ENCODE measurements at places on chromosomes 11 and 22.

- DNase-seq = no peak
These were observed 728.1 kb downstream of the BRD1 start for GRCh38 chr22:49099496-49100124.

- DNase-seq = no peak
These were observed 45.1 kb upstream of the TSPAN18 start for GRCh38 chr11:44681698-44682097.

DNA sequence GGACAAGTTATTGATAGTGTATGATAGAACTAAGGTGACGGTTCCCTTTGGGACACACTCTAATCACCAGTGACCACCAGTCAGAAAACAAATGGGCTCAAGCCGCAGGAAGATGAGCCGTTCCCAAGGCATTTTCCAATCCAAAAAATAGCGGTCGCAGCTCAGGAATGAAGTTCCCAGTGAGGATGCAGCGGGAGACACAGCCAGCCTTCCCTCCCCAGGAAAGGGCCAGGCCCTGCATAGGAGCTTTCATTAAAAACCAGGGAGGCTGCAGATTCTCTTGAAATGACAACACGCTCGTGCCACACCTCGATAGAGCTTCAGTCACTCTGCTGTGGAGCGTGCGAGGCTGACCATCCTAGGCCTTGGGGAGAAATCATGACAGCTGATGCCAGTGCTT, 65.8 kb upstream of the WNT7B start:
- no peak for DNase-seq

DNA sequence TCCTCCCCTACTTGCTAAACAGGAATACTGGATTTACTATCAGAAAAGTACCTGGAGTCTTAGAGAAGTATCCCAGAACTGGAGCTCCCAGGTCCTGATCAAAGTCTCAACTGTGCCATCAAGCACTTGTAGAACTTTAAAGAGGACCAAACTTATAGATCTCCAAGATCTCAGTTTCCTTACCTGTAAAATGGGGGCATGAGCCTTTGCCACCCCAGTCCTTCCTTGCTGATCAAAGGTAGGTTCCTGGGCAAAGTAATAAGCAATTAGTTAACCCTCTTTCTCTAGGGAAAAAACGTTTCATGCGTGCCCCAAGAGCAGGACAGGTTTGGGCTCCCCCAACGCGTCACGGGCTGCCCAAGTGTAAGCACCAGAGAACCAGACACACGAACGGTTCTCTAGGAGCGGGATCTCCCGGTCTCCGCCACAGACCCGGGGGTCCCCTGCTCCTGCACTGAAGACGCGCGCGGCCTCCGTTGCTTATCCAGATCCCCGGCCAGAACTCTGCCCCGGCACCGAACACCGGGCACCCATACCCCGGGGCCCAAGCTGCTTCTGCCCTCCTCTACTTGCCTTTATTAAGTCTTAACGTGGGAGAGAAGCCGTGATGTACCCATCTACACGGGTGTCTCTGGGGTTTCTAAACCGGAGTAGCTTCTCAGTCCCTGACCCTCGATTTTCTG, 505 bp downstream of the ZNF214 start:
- DNase-seq = no peak

- DNase-seq = no peak
These were observed 70.4 kb downstream of the RCN1 start for GRCh38 chr11:32161293-32161692.

DNA sequence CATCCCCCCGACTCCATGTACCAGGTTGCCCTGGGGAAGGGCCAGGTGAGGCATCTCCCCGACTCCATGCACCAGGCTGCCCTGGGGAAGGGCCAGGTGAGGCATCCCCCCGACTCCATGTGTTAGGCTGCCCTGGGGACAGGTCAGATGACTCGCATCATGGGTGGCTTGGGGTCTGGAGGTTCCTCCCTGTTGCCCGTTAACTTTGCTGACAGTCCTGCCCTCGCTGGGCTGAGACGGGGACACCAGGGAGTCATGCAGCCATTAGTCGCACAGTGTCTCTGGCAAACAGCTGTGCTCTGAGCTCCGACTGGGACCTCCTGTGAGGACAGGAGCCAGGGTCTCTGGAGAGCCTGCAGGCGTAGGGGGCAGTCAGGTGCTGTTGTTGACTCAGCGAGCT, 336.1 kb downstream of the TBC1D22A start:
- no peak for DNase-seq

GRCh38 chr11:70338594-70338993, 59.7 kb upstream of the CTTN start:
- no peak for DNase-seq

DNA sequence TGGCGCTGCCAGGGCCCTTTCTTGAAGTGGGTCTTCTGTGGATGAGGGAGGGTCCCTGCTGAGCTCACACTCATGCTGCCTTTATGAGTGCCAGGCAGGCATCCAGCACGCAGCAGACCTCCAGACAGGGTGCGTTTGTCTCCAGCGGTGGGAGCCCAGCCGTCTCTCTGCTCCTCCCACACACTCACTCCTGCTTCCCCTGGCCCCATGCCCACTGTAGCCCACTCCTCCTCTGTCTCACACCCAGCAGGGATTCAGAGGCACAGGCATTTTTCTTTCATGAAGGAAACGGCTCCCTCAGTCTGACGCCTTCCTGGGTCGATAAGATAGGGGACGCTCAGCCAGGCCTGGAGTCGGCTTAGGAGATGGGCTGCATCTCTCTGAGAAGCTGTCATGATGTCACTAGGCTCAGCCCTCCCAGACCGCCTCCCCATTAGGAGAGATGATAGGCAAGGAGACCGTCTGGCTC, 183.9 kb upstream of the NCAM1 start:
- DNase-seq = no peak

DNA sequence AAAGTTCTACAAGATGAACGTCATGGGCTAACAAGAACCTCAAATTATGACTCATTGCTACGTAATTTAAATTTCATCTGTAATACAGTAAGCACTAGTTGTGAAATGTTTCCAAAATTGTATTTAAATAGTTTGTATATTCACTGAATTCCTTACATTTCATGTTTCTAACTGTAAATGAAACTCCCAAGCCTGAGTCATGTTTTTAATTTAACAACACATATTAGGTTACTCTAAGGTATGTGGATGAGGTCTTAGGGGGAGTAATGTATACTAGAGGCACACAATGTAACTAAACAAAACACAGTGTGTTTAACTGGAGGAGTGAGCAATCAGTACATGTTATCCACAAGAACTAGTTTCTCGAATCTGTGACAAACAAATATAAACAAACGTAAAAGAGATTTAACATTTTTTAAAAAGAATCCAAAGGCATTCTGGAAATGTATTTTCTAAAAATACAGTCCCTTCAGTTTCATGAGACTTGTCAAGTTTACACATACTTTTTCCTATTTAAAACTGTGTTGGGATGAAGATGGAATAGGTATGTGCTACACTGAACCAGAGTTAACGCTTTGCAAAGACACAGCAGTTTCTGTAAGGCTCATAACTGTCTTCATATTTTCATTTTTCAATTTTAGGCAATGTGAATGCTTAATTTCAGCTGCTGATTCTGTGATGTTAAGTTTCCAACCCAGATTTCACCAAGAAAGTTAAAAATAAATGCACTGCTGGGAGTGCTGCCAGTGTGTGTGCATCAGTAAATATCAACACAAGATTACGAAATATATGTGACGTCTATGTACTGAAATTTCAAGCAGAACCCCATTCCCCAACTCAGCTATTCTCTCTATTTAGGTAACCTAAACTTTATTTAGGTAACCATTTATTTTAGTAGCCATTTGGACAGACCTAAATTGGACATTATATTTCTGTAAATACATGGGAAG, 52.6 kb downstream of the PITPNB start:
- no peak for DNase-seq

DNA sequence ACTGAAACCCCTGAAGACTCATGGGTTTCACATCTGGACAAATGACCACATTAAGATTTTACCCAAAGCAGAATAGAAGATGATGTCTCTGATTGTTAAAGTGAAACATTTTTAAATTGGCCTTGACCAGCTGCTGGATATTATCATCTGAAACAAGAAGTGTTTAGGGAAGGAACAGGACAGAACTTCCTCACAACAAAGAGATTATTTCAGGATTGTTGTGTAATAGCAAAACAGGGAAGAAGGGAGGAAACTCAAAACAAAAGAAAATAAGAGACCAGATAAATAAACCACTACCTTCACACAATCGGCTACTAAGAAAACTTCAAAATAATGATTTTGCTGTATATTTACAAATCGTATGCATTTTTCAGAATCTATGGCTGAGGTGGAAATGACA, 319.2 kb upstream of the API5 start:
- DNase-seq = no peak

- no peak for DNase-seq
These were observed 18.3 kb downstream of the JAML start for GRCh38 chr11:118206391-118207031.

GRCh38 chr22:48555606-48556005, 1272.1 kb downstream of the BRD1 start:
- DNase-seq = no peak

DNA sequence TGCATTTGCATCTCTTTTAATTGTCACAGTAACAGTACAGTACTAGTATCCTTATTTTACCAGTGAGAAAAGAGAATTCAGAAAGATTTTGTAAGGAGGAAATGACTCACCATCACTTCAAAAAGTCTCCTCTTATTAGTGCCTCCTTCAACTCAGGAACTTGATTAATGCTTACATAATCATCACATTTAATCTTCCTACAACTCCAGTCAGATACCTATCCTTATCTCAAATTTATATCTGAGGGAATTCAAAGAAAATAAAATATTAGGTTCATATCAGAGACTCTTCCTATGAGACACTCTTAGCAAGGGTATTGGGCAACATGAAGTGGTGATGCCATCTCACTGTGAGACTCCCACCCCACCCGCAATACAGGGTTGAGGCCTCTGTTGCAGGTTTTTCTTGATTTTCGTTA, 26.1 kb upstream of the CTSC start:
- DNase-seq = no peak

GRCh38 chr11:121376130-121376529, 76.0 kb upstream of the SORL1 start:
- DNase-seq = no peak

DNA sequence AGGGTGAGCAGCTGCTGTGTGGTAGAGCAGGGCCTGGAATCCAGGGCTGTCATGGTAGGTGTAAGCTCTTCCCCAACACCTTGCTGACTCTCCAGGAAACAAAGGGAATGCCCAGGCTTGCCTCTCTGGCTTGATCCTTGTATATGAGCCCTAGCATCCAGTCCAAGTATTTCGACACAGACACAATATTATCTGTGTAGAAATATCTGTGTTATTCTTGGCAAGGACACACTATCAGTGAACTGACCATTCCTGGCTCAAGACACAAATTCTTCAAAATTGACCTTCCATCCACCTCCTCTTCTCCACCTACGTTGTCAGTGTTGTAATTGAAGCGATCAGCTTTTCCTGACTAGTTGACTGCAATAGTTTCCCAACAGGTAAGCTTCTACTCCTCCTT, 312.0 kb upstream of the NARS2 start:
- DNase-seq = no peak

DNA sequence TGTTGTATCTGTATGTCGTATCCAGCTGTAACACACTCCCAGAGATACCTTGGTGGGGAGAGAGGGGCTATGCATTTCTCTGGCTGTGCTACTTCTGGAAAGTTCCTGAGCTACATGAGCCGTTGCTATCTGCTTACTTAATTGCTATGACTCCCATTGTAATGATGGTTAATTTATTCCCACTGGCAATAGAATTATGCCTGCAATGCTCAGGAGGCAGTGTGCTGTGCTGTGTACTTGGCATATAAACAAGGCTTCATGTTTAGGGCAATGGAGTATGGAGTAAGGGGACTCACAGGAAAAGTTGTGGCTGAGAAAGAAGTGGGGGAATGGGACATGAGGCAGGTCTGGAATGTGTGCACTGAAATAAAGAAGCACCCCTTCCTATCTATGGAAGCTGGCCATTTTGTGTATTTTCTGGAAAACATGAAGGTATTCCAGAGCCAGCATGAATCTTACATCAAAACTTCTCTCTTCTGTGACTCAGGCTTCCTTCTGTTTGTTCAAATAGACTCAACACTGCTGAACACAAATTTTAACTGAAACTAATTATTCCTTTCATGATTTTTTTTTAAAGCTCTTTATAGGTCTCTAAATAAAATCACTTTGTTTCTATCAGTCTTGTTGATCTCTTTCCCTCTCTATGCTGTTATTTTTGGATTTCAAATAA, 40.6 kb downstream of the CD44 start:
- DNase-seq = no peak

DNA sequence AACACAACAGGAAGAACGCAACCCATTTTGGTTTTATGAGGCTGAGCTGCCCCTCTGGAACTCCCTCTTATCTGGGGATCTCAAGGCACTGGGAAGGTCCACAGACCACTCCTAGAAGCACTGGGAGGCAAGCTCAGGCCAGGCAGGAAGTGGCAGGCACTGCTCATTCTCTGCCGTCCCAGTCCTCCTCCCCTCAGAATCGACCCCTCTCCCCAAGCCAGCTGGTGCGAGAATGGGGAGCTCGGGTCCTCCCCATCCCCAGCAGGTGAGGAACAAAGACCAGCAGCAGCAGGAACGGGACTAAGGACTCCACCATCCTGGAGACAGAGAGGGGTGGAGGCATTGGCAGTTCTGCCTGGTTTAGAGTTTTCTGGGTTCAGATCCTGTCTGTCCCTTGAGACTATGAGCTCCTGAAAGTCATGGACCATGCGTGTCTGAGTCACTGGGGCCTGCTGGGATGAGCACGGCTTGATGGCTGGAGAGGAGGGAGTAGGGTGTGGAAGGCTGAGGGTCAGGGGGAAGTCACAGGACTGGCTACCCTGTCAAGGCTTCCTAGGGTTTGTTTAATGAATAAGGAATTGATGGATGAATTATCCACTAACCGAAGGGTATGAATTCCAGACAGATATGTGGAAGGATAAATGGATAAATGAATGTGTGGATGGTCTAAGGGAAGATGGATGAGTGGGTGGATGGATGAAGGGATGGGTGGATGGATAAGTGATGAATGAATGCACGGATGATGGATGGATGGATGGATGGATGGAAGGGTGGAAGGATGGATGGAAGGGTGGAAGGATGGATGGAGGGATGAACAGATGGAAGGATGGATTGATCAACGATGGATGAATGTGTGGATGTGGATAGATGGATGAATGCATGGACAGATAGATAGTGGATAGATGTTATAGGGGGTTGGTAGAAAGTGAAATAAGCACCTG, 6.4 kb downstream of the MYEOV start:
- no peak for DNase-seq

- no peak for DNase-seq
These were observed 9.7 kb downstream of the MAML2 start for GRCh38 chr11:96333191-96333719.

DNA sequence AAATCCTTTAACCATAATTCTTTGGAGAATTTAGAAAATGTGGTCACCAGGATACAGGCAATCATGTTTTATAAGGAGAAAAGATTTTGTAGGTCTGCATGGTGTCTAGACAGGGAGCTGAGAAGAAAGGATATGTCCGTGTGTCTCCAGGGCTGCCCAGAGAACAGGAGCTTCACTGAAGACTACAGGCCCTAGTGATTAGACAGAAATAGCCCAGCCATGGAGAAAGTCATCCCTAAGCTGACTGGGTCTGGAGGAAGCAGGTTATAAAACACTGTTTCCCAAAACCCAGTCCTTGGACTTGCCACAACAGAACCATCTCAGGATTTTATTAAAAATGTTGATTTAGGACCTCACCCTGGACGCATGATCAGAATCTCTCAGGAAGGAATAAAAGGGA, 84.4 kb downstream of the GALNT18 start:
- no peak for DNase-seq

Data from activated gamma-delta T cell treated with anti-CD3 and anti-CD28 coated beads, Interleukin-2, amount 50 U/mL, for 16 hours (primary cell).